ENCODE measurements at places on chromosomes 4 and X.

GRCh38 chr4:17771284-17771908, 10.0 kb downstream of the FAM184B start:
- DNase-seq = no peak

GRCh38 chr4:112296949-112297880, at the start of gene ALPK1:
ALPK1 (plus strand) TSS chr4:112297369.
- no peak for DNase-seq

- DNase-seq = no peak
Observed at GRCh38 chr4:65834707-65835106, 164.4 kb upstream of the EPHA5 start.

- DNase-seq = no peak
Observed at GRCh38 chr4:186743261-186743660, 19.6 kb upstream of the FAT1 start.

DNA sequence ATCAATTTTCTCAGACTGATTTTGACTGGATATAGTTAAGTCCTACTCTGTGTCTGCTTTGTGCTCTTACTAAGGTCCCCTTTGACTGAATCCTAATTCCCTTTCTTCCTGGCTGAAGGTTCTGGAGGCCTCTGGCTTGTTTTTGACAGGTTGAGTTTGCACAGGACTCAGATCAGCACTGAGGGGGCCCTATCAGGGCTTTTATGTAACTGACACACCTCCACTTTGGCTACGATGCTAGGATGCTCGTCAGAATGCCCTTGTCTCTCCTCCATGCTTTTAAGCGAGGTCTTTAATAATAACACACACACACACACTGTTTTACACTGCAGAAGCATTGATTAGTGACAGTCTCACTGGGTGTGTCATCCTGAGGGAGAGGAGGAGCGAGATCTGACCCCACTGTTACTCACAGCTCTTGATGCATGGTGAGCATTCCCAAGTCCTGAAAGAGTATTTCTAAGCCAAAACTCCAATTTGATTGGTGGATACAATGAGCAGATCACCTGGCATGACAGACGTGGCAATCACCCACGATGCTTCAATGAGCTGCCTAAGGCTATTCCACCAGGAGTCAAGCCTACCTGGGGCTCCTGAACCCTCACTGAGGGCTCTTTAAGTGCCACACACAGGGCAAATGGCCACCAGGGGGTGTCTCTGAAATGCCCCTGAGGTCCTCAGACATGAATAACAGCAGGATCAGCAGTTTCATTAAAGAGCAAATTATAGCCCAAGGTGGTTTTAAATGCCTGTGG, 130.4 kb upstream of the CPEB2 start:
- no peak for DNase-seq

DNA sequence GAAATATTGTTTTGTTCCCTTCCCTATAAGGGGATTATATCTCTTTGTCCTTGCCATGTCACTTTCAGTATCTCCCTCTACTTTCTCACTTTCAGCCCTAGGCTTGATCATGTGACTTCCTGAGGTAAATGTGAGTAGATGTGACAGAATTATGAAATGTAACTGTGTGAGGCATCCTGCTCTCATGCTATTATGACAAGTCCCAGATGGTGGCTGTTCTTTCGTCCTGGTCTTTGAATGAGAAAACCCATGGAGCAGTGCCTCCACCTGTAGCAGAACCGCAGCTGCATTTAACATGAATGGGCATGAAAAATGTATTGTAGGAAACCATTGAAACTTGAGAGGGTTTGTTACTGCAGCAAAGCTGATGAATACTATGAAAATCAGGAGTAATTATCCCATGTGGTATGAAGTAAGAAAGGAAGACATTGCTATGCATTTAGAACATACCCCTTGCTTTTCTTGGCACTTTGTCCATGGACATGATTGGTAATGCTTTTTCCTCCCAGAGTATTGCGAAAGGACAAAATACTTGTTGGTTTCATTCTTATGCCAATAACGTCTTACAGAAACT, 202.2 kb upstream of the GPRIN3 start:
- DNase-seq = no peak

DNA sequence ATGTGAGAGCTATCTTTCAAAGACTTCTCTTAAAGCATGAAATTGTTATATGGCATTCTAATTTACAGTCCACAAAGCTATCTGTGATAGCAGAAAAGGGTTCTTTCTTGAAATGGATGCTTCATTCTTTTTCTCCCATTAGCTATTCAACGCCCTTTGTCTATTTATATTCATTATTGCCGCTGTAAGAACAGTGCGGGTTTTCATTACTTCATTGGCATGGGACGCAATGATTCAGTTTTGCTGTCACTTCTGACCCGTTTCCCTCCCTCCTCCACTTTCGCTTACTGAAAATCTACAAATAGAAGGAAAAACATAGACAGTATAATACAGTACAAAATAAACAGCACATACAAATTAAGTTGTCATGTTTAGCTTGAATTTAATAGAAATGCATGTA, 394.6 kb downstream of the PCDH7 start:
- DNase-seq = no peak

DNA sequence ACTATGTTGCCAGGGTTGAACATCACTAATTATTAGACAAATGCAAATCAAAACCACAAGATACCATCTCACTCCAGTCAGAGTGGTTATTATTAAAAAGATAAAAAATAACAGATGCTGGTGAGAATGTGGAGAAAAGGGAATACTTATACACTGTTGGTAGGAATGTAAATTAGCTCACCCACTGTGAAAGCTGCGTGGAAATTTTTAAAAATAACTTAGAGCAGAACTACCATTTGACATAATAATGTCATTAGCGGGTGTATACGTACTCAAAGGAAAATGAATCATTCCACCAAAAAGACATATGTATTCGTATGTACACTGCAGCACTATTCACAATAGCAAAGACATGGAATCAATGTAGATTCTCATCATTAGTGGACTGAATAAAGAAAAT, 48.6 kb upstream of the UGT2A1 start:
- DNase-seq = no peak

DNA sequence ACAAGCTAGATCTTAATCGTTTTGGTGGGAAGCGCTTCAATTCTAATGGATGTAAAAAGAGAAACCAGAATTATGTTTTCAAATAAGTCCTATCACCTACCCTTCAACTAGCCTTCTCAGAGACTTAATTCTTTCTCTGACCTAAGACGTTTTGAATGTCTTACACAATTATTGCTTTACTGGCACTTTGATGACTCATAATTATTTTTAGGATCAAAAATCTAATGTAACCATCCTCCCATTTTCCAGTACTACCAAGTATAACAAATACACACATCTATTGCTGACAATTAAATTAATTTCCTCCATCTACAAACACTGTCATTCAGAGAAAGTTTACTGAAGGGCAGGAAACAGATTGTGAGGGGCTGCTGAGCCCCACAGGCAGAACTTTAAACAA, 108.6 kb downstream of the PPP3CA start:
- DNase-seq = no peak

DNA sequence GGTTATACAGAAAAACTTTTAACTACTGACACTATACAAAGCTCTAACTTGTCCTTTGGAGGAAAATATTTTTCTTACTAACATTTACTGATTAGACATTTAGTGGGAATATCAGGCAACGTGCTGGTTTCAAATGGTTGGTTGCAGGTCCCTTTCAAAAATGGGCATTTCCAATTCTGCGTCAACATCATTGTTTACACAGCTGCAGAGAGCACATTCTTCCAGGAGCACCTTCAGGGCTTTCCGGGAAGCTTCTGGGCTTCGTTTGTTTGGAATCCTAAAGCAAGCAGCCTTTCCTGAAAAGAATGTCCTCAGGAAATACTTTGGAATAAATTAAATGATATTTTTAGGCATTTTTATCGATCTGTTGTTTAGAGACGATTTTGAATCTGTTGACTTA, 289.7 kb downstream of the TRIML1 start:
- DNase-seq = no peak

- no peak for DNase-seq
Observed at GRCh38 chr4:151099976-151100417, 569 bp downstream of the RPS3A start.

DNA sequence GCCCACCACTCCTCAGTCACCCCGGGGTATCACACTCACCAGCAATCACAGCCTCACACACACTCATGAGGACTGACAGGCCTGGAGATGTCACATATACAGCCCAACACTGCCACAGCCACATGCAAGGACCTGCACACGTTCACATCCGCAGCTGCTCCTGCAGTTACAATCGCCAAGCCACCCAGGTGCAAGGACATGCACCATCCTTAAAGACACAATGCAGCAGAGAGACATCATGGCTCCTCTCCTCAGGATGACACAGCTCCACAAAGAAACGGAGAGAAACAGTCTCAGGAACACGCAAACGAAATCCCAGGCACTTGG, 1.1 kb downstream of the PCSK1N start:
- no peak for DNase-seq

GRCh38 chr4:144185086-144185485, 44.6 kb upstream of the GYPA start:
- no peak for DNase-seq

DNA sequence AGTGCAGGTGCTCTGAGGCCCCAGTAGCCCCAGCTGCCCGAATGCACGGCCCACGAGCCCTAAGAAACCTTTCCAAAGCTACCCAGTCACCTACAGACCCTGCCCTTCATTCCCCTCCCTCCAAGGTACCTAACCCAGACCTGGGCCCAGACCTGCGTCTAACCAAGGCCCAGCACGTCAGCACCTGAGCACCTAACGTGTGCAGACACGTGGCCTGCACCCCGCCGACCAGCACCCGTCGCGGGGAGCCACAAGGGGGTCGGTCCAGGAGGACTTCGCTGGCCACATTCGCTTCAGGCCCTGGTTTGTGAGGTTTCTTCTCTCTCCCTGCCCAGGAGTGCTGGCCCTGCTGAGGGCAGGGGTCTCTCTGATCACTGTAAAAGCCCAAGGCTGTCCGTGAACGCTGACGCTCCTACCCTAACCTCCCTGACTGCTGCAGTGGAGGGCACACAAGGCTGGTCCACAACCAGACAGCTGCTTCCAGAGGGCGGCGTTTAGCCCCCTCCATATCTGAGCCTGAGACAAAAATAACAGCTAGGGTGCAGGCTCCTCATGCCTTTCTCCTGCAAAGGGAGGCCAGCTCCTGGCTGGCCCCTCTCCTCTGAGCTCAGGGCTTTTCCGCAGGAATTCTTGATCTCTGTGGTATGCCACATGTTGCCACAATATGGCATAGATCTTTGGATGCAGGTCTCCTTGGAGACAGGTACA, 31.8 kb downstream of the WDR1 start:
- no peak for DNase-seq

- no peak for DNase-seq
Observed at GRCh38 chrX:1529756-1530155, 7.2 kb downstream of the P2RY8 start.

DNA sequence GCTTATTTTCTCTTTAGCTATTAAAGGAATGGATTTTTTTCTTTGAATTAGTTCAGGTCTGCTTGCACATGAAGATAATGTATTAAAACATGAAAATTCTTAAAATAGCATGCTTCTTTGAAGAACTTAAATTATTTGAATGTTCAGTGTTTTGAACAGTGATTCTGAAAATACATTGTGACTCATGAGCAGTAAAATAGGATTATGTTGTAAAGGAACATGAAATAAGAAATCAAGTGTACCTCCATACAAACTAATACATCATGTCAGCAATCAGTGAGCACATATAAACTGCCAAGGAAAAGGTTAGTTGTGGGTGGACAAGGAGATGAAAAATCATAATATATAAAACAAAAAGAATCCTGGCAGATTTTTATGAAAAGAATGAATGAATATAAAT, 66.1 kb downstream of the SNX25 start:
- no peak for DNase-seq

DNA sequence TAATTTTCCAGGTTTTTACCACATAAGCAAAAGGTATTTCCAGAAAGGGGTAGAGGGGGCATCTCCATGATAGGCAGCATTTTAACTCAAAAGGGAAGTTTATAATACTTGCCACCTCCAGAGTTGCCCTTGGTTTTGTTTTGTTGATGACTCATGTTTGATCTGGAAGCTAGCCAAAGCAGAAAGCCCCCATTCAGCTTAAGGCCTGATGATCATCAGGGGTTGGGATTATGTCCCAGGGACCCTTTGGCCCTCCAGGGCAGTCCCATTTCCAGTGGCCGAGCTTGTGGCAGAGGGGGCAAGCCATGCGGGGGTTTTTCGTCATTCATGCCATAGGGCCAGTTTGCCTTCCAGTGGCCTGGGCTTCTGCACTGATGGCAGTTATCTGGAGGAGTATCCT, 143.0 kb upstream of the PLAC1 start:
- DNase-seq = no peak

GRCh38 chrX:55919367-55920221, 202.0 kb downstream of the RRAGB start:
- no peak for DNase-seq

DNA sequence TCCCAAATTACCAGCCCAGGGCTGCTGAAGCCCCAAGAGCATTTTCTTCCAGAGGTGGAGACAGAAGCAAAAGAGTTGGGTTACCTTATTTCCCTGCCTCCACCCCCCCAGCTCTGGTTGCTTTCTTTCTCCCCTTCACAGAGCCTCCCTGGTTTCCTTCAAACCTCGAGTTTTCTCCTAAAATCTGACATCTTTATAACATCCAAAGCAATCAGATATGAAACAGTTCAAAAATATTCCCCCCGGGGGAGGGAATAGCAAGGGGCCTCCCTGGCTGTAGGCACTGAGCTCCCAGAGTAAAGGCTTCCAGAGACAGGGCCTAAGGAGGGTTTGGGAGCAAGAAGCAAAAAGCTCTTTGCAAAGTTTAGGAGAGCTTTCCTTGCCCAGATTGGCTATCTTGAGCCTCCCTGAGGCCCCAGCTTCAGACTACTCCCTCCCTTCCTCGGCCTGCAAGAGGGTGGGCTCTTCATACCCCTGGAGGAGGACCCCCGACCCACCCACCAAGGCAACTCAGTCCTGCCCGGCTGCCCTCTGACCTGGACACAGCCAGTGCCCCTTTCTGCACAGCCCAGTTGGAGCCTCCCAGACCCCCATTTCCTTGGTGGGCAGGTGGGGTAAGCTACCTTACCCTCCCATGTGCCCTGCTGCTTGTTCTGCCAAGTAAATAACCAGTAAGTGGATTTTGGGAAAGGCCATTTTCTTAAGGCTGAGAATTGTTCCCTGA, 7.6 kb downstream of the MAMLD1 start:
- DNase-seq = no peak
